ENCODE measurements at places on chromosomes 1 and 21.

GRCh38 chr1:214187121-214187900 lies 93.6 kb upstream of the SMYD2 start:
- DNase-seq: no peak

GRCh38 chr1:78718566-78718965 lies 68.9 kb downstream of the IFI44 start:
- no peak for DNase-seq

- no peak for DNase-seq
Measured at GRCh38 chr1:18473195-18473815, 7.4 kb upstream of the KLHDC7A start.

DNA sequence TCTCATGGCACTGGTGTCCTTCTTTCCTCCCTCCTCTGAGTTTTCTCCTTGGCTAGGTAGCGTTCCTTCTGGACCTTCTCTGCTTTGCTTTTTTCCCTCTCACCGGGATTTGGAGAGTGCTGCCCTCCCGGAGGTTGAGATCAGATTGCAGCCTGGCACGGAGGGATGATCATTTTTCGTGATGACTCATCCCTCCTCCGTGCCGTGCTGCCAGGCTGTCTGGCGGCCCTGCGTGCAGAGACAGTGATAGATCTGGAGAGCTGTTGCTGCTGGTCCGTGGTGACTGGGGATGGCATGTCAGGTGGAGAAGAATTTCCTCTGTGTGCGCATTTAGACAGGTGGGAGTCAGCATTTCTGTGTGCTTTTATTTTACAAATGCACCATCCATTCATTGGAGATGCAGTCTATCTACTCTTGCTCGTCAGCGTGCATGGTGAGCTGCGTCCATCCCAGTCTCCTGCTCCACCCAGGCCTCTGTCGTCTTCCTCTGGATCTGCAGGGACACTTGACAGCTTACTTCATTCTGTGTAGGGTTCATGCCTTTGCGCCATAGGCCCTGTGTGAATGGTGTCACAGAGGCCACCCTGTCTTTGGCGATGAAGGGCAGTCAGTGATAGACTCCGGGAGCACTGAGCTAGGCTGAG lies 104.4 kb downstream of the PCBP3 start:
- DNase-seq: no peak

DNA sequence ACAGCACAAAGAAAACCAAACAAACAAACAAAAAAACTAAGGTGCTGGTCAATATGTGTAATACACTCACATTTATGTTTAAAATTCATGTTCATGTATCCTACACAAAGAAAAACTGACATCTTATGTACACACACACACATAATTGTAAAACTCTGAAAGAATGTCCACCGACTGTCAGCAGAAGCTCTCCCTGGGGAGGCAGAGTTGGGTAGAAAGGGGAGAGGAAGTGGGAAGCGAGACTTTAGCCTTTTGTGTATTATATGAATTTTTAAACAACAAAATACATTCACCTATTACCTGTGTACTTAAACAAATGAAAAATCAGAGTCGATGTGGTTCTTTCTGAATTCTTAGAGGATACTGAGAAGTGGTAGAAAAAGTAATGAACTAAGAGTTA lies 88.3 kb downstream of the ABCA4 start:
- no peak for DNase-seq

DNA sequence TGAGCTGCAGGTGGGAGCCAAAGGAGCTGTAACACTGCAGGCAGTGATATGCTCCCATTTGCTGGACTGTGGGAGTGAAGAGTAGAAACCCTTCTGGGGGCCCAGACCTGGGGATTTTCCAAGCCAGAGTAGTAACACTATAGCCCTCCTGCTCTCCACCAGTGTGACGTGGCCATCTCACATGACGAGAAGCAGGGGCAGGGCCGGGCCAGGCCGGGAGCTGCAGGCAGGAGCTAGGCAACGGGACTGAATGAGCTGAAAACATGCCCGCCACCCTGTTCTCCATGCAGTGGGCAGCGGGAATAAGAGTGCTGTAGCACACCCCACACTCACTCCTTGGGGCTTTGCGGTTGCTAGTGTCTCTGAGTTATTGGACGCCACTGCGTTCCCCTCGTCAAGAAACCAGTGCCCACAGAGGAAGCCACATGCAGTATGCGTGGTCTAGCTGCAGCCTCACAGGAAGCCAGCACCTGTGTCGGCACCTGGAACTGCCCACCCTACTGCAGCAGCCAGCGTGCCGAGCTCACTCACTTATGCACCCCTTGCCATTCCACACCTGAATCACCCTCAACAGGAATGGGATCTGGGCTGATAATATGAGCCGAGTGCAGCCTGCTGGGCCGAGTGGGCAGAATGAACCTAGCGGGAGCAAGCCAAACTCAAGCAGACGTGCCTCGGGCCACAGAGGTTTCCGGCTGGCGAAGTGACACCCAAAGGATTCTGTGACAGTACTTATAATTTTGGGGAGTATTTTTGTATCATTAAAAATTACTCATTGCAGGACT lies 1389.6 kb downstream of the KCNT2 start:
- DNase-seq: no peak

GRCh38 chr1:205343431-205344065 lies 13.2 kb downstream of the KLHDC8A start:
- no peak for DNase-seq

DNA sequence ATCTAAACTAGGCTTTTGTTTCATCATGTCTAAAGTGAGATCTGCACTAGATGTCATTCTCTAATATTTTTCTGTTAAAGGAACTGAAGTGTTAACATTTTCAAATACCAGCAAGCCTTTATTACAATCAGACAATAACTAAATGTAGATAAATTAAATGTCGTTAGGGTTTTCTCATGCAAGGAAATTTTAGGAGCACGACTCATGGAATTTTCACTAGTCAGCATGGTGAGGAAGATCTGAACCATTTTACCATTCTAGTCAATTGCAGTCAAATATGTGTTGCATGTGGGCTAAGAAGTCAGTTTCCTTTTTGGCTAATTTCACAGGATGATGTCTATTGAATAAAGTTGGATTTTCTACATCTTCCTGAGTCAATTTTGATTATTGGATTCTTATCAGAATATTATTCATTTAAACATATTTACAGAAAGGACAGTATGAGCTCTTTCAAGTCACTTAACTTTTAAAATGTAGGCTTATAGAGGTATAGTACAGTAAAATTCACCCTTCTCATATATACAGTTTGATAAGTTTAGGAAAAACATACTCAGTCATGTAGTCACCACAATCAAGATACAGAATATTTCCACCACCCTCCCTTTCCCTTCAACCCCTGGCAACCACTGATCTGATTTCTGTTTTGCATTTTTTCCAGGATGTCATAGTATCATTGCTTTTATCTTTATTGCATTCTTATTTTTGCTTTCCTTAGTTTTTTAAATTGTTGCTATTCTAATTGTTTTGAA lies 9.2 kb downstream of the GCSAML start:
- no peak for DNase-seq

DNA sequence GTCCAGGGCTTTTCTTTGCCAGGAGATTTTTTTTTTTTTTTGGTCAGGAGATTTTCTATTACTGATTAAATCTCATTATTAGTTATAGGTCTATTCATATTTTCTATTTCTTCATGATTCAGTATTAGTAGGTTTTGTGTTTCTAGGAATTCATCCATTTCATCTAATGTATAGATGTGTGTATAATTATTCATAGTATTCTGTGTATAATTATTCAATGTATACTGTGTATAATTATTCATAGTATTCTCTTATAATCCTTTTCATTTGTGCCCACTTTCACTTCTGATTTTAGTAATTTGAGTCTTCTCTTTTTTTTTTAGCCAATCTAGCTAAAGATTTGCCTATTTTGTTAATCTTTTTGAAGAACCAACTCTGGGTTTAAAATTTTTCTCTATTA lies 12.3 kb upstream of the PNRC2 start:
- DNase-seq: no peak

GRCh38 chr1:244496186-244496585 lies 35.1 kb downstream of the CATSPERE start:
- no peak for DNase-seq

Data from KG1 (cell line).